ENCODE measurements at places on chromosomes 2 and 18. TPM values are rescaled to one million over a fixed set of nuclear protein-coding genes. Genes with fewer than 3 reads are reported as not detected.

MLPH gene
- 13.9 TPM for total RNA-seq

TXNDC2 gene
- 0.18 TPM for total RNA-seq

ATP6V1B1 gene
- not detected for total RNA-seq

CKAP2L gene
- 13.3 TPM for total RNA-seq

TYMS gene
- total RNA-seq, result 26.7 TPM

SCN9A gene
- total RNA-seq, result 135 TPM

C1QL2 gene
- not detected for total RNA-seq

NEMP2 gene
- 2.2 TPM for total RNA-seq

ADGRF3 gene
- total RNA-seq, result not detected

BARD1 gene
- 30.6 TPM for total RNA-seq

GALNT14 gene
- not detected for total RNA-seq

CPO gene
- total RNA-seq, result not detected

Data from IMR-90 (cell line).